ENCODE measurements at places on chromosomes 7 and 10.

- no peak for DNase-seq
Measured at GRCh38 chr10:115860182-115861107, 412.6 kb downstream of the GFRA1 start.

DNA sequence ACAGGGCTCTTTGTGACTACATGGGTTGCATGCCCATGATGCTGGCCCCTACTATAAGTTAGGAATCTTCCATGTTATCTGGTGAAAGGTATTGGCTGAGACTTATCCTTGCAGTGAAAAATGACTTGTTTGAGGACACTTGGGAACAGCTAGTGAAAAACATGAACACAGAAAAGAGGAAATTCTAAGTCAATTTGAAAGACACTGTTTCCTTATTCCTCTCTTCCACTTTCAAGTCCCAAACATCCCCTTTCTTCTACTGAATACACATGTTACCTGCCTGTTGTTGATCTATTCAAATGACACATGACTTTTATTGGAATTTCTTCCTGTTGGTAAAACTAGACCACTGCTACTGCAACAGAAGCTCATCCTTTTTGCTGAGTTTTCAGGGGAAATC is 29.5 kb upstream of the PRKCQ start:
- no peak for DNase-seq

GRCh38 chr10:88389456-88389855 is 193.7 kb downstream of the RNLS start:
- DNase-seq, result no peak

- no peak for DNase-seq
Measured at GRCh38 chr7:29881724-29882123, 75.4 kb downstream of the WIPF3 start.

DNA sequence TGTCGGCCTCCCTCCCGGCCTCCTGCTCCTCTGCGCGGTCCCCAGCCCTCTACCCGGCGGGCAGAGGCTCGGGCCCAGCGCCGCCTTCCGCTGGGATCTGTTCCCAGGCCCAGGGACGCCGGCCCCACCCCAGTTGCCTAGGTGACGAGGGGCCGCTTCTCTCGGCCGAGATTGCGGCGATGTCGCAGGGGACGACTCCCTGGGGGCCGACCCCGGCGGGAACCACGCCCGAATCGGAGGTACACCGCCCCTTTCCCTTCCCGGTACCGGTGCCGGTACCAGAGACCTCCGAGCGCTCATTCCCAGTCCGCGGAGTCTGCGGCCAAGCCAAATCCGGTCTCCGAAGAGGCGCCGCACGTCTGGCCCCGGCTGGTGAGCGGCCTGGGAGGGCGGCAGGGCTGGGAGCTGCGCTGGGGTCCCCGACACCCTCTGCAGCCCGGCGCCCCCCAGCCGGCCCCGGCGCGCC is at the start of gene CABCOCO1:
TSS of gene CABCOCO1 (plus strand) at position 136 of the 466 bp plus-strand sequence. CDS start at position 180, 44 bp downstream.
- DNase-seq, result no peak

- no peak for DNase-seq
Measured at GRCh38 chr10:122152544-122152943, 118.6 kb upstream of the BTBD16 start.

- no peak for DNase-seq
Measured at GRCh38 chr7:91079487-91079886, 184.7 kb upstream of the FZD1 start.

GRCh38 chr7:149860821-149861727 is 12.7 kb upstream of the ATP6V0E2 start:
- no peak for DNase-seq

DNA sequence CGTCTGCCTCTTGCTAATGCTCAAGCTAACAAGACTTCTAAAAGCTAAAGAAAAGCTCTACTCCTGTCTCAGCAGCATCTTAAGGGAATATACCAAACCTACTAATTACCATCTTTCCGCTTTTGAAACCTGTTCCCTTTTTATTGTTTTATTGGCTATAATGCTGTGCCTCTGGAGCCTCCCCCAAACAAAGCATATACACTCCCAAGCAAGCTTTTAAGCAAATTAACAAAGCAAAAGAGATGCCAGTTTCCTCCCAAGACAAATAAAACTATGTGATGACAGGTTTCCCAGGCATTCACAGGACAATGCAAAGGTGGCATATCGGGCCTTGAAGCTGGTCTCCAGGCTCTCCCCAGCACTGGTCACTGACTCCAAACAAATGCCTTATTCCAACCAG is 52.9 kb downstream of the SLC37A3 start:
- DNase-seq, result no peak

DNA sequence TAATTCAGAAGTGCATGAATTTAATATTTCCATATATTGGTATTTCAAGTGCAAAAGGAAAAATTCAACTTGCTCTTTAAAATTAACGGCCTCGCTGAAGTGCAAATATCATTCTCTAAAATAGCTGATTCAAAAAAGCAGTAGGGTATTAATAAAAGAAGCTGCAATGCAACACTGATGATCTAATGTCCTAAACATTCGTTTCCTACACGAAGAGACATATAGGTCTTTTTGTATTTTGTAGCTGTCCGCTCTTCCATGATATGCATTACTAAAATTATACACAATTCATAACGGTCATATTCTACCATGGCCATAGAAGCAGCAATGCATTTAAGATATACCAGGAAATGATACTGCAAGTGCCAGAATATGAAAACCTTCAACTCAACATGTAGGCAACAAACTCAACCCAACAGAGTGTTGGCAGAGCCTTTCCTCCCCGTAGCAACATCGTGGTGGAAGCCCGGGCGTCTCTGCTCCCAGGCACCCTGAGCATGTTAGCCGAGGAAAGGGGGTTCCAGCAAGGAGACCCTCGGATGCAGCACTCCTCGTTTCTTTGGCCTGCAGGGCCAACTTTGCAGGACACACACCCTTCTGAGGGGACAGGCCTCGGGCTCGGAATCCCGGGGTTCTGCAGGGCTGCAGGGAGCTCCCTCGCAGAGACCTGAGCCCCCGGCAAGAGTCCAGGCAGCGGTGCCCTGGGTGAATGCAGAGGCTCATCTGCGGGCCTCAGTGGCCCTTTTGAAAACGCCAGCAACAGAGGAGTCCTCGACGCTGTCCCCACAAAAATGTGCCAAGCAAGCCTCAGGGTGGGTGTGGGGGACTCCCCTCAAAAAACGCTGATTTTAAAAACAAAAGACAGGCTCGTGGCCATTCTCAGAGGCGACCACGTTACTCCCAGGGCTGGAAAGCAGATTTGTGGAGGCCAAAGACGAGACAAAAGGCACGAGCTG is 1.6 kb downstream of the FAM171A1 start:
- no peak for DNase-seq

DNA sequence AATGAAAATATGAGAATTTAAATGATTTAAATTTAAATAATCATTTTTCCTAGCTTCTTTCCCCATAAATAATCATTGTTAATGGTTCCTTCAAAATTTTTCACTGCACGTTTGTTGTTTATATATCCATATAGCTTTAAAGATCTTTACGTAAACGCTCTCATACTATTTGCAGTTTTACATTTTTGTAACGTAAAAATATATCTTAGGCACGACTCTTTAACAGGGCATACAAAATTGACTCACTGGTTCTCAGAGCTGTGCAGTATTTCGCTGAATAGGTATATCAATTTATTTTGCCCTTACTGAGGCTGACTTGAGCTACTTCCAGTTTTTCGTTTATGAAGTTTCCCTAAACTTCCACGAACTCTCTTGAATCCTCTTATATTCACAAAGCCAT is 105.7 kb downstream of the LRRN3 start:
- no peak for DNase-seq

DNA sequence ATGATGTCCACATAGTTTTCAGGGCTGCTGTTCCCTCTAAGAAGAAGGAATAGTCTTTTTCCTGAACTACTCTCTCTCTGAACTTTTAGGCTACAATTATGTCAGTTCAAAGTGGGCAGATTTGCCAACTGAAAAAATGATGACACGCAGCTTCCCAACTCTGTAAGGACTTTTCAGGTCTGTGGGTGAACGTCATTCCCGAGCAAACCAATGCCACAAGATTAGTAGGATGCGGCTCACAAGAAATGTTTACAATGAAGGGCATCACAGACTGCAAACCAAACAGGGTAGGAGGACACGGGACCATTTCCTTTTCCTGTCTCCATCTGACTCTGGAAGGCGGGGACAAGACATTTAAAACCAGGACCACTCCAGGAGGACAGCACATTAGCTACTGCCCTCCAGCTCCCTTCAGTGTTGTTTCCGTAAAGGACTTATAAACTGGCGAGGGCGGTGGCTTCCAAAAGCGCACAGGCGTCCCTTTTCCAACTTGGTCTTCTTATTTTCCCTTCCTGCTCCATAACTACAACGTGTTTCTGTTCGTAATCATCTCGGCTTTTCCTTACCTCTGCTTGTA is 539 bp upstream of the MKLN1 start:
- DNase-seq, result no peak

Data from GM19239 (cell line).